ENCODE measurements at places on chromosomes 1 and 21.

DNA sequence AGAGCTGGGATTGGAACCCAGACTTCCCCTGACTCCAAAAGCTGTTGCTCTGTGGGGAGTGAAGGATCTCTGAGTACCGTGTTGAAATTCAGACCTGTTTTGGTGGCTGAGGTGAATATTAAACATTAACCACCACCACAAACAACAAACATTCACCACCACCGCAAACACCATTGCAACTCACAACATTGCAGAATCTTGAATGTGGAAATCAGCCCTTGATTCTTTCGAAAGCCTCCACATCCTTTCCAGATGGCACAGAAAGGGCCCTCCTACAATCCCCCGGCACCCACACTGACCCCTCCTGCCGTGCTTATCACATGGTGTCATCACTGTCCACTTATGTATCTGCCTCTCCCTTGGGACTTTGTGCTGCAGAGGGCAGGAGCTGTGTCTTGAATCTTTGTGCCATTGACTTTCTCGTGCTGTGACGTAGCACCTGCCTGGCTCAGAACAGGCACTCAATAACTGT is 1.4 kb downstream of the CDA start:
- no peak for DNase-seq

DNA sequence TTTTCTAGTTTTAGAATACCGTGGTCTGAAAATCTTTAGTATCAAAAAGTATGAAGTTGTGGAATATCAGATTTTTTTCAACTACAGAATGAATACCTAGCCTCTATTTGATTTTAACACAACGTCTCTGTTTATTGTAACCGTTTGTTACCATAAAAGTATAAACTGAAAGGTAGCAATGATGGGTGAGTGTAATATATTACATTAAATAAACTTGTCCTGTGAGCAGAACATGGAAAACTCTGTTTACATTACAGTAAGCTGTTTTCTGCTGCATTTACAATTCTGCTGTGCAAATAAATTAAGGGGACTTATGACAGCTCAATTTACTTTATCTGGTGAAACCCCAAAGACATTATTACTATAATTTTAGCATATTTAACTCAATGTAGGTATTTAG is 62.5 kb downstream of the CHRM3 start:
- DNase-seq: no peak

DNA sequence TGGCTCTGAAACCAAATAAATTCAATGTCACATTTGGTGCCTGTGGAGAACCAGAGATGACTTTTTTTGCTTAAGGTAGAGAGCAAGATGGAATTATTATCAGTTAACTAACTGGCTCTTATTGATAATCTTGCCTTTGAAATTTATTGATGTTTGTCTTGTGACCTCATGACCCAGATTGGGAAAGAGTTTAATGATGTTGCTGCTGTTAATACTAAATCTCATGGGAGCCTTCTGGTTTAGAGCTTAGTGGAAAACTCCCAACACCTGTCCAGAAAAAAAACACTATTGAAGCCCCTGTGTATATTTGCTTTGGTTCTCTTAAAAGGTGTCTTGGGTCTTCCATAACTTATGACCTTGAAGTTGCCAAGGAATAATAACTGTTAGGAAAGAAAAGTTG is 9.9 kb downstream of the CHTOP start:
- DNase-seq: no peak

GRCh38 chr1:61013946-61014667 is 68.3 kb upstream of the NFIA start:
- DNase-seq: no peak

DNA sequence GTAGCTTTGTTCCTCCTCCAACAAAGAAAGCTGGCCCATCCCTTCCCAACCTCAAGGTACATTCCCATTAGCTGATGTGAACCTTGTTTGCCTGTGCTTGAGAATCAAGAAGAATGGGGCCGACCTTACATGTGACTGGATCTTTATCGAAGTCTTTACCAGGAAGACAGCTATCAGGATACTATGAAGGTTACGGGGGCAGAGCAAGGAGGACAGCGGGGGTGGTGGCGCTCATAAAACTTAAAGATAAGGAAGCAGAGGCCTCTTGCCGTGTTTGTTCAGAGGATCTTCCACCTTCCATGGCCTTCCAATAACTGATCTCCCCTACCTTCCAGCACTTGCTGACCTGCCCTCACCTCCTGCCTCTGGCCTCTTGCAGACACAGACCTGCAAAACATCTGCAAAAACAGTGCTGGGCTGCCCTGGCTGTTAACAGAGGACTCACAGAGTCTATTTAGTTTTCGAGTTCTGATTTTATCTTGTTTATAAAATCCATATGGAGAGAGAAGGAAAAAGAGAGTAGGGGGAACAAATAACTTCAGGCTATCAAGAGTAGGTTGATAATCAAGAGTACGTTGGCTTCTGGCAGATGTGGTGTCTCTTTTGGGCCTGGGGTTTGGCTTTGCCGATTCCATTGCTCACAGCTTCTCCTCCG is 198.0 kb downstream of the HUNK start:
- no peak for DNase-seq

DNA sequence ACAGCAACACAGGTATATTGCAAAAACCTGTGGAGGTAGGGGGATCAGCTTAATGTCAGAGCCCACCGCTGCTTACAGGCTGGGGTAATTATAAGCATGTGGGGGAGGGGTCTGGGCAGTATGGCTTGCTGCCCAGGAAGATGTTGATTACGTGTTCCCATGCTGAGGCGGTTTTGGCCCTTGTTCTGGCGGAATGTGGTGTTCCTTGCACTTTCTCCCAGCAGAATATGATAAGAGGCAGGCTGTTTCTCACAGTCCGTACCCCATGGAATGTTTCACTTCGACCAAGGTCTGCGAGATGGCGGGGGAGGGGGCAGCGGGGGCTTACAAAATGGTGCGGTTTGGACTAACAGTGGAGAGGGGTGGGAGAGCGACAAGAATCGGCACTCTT is 9.8 kb upstream of the HPCAL4 start:
- no peak for DNase-seq

DNA sequence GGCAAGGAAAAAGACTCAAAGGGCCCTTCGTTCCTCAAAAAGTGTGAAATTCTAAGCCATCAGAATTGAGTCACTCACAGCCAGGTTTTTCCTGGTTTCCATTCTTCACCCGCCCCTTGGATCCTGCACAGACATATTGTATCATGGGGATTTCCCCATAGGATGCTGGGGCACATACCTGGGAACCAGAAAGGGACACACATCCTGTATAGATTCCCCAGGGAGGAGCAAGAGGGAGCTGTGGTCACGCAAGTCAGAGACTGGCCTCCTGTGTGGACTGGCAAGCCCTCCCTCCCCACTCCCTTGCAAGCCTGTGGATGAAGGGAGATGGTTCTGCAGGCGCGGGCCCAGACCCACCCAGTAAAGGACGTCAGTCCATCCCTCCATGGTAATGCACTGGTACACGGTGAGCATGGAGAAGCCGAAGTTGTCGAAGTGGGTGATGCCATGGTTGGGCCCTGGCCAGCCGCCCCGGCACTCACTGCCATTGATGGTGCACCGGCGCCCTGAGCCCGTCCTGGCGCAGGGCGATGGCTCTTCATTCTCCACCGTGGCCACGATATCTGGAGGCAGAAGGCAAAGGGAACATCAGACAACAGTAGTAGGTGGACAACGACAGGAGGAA is 23.2 kb downstream of the CACNA1S start:
- DNase-seq: no peak

GRCh38 chr1:226827458-226827857 is 43.0 kb upstream of the PSEN2 start:
- DNase-seq: no peak

GRCh38 chr1:7745783-7746182 is 25.3 kb upstream of the VAMP3 start:
- DNase-seq: no peak

DNA sequence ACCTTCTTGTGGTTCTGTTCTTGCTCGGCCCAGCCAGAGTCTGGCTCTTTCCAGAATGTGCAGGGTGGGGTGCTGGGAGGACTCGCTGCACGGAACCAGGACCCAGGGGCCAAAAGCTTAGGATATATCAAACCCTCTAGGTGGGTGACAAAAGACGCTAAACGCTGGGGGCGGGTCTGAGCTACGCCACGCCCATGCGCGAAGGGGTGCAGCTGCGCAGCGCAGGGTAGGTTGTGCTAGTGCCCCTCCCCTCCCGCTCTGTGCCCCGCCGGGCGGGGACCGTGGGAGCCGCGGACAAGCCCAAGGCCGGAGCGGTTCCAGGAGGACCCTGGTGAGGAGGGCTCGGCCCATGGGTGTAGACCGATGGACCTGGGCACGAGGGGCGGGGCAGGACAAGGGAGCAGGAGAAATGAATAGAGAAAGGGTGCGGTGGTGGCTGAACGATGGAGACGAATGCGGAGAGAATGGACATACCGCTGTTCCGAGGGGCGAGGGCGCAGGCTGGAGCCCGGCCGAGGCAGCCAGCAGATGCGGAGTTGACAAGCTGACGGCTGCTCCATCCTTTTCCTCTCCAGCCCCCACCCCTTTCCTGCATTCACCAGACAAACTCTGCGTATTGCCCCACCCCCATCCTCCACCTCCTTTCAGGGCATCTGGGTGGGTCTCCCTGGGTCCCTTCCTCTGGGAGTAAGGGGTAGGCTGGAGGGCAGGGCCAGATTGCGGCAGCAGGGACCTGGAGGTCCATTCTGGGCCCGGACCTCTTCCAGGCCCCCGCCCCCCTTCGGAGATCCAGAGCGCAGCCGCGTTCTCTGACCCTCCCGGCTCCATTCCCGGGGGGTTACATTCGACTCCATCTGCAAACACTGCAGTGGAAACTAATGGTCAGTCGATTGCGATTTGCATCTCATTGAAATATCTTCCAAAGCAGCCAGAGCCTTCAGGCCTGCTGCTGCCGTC is at the start of gene RUSC1:
Gene RUSC1, plus strand, starts transcription at position 234 of the 957 bp plus-strand sequence. CDS start 880 bp downstream, outside the sequence.
- DNase-seq: peak; percentile 46

DNA sequence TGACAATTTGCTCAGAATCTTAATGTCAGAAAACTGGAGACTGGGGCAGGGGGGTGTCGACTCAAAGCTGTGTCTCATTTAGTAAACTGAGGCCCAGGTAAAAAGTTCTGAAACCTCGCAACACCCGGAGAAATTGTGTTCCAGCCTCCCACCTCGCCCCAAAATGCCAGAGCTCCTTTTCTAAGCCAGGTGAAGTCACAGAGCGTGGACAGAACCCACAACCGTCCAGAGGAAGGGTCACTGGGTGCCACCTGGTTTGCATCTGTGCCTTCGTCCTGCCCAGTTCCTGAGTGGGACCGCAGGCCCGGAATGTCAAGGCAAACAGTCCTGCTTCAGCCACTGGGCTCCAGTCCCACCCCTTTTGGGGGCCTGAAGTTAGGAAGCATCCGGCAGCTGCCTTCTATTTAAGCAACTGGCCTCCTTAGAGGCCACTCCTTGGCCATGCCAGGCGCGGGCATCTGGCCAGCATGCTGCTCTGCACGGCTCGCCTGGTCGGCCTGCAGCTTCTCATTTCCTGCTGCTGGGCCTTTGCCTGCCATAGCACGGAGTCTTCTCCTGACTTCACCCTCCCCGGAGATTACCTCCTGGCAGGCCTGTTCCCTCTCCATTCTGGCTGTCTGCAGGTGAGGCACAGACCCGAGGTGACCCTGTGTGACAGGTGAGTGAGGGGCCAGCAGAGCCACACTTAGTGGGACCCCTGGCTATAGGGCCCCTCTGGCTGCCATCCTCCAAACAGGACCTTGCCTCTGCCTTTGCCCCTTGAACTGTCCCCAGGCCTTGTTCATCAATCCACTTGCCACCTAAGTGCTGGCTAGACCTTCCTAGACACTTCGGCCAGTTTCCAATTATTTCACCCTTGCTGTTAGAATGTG is at the start of gene TAS1R1:
Gene TAS1R1, plus strand, starts transcription at position 401 of the 872 bp plus-strand sequence. Its CDS starts 67 bp downstream, at position 468.
- DNase-seq: no peak

GRCh38 chr21:17513214-17514123 is 626 bp downstream of the CXADR start:
- no peak for DNase-seq

GRCh38 chr1:116722016-116722838 is 32.0 kb upstream of the CD2 start:
- no peak for DNase-seq

Measured in stimulated activated CD8-positive, alpha-beta memory T cell treated with anti-CD3 and anti-CD28 coated beads, Interleukin-4, amount 100 ng/mL, for 4 hours (primary cell).